ENCODE measurements at places on chromosomes 12 and 14.

- DNase-seq: no peak
Observed at GRCh38 chr12:70798016-70798783, 122.3 kb downstream of the PTPRR start.

DNA sequence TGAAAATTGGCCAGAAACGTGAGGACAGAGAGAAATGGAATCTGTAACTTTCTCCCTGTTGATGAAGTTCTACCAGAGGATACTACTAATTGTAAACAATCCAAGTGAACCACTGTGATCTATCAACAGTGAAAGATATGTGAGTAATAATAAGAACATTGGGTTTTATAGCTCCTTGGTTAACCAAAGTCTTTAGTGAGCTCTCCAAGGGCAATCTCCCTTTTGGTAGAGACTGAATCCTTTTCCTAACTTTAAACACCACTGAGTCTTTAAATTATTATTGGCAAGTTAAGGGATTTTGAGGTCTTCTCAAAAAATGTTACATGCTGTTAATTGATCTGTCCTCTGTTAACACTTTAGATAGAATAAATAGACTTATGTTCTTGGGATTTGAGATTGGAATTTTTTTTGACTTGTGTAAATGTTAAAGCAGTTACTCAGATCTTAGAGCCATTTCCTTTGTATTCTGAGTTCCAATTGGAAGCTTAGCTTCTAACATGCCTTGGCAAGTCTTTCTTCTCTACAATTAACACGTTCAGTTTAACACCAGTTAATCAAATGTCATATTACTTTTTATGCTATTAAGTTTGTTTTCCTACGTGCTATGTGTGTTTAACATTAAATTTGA is 338.2 kb upstream of the DDHD1 start:
- no peak for DNase-seq

DNA sequence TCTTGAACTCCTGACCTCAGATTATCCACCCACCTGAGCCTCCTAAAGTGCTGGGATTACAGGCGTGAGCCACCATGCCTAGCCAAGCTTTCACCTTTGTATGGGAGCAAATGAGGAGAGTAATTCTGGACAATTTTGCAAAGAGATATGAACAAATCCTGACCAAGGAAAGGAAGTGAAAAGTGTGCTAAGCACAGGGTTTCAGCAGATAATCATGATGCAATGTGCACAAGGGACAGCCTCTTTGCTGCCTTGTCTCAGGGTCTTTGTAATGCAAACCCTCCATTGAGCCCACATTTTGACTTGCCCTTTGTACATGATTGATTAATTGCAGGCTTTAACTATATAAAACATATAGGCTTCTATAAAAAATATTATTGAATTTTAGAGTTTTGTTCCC is 9.2 kb upstream of the PYGL start:
- DNase-seq: no peak

DNA sequence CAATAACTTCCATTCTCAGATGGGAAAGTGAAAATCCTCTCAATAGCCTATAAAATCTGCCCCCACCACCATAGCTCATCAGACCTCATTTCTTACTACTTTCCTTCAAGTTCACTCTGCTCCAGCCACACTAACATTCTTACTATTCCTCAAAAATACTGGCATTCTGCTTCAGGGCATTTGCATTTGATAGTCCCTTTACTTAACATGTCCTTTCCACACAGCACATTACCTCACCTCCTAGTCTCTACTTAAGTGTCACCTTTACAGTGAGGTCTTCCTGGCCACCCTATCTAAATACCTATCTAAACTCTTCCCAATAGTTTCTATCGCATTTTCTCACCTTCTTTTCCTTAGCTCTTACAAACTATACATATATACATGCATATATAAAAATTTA is 6.8 kb downstream of the EML5 start:
- DNase-seq: no peak

DNA sequence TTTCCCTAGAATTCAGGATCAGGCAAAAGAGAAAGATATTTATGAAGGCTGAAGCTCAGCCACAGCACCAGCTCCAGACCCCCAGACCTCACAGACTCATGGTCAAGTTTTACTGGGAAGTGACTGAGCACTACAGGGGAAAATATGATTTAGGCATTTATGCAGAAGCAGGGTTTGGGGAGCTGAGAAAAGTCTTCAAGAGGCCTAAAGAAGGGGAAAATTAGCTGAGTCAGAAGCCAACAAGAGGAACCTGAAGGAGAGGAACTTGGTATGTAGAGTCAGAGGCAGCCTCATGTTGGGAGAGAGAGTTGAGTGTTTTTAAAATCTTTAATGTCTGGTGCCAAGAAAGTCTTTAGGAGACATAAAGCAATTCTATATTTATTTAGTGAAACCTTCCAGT is 63.0 kb downstream of the FOS start:
- DNase-seq: no peak

DNA sequence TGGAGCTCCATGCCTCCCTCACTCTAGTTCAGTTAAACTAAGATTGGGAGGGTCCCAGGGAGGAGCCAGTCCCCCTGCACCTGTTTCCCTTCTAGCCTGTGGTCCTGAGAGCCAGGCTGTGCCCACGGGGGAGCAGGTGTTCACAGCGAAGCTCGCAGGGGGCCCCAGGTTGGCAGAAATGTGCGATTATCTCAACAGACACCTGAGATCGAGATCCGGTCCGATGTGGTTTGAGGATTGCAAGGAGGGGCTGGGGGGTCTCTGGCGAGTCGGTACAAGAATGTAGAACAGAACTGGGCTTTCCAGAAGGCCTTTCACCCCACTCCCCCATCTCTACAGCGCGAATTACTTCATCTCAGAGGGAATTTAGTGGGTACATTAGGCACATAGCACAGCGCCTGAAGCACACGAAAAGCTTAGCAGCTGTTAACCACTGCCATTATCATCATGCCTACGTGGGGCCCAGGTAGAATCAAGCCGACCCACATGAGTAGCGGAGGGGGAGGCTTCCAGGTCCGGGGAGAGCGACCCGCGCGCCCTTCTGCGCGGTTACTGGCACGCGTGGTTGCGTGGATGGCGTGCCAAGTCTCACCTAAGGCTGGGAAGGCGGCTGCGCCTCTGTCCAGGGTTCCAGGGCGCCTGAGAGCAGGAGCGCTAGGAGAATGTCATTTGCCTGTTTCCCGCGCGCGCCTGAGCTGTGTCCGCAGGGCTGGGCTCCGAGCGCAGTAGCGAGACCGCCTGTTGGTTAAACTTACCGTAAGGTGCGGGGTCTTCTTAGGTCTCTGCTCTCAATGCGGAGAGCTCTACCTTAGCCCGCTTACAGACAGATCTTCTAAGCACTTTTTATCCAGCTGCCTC is 1539.5 kb upstream of the TMEM132C start:
- DNase-seq: no peak

- no peak for DNase-seq
Observed at GRCh38 chr12:100826323-100826722, 31.7 kb downstream of the ANO4 start.

DNA sequence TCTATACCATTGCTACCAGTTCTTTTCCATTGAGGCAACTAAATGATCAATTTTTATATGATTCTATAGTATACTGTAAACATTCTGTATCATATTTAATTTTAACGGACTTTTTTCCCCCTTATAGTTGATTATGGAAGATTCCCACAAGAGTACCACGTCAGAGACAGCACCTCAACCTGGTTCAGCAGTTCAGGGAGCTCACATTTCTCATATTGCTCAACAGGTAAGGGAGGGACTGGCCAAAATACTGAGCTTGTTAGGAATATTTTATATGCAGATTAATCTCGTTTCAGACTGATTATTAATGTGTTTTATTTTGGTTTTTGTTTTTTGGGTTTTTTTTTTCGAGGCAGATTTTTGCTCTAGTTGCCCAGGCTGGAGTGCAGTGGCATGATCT is 16.1 kb downstream of the ATF1 start:
- no peak for DNase-seq

DNA sequence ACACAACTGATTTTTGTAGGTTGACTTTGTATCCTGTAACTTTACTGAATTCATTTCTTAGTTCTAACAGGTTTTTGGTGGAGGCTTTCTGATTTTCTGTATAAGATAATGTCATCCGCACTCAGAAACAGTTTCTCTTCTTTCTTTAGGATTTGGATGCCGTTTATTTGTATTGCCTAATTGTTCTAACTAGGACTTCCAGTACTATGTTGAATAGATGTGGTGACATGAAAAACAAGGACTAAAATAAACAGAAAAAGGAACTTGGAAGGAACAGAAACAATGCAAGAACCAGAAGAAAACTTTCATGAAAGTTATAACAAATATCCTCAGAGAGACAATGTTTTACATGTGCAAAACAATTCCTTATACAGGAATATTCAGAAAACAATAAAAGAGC is 100.3 kb downstream of the GTF2A1 start:
- DNase-seq: no peak

GRCh38 chr14:102591372-102591943 is 991 bp upstream of the RCOR1 start:
- DNase-seq: no peak

DNA sequence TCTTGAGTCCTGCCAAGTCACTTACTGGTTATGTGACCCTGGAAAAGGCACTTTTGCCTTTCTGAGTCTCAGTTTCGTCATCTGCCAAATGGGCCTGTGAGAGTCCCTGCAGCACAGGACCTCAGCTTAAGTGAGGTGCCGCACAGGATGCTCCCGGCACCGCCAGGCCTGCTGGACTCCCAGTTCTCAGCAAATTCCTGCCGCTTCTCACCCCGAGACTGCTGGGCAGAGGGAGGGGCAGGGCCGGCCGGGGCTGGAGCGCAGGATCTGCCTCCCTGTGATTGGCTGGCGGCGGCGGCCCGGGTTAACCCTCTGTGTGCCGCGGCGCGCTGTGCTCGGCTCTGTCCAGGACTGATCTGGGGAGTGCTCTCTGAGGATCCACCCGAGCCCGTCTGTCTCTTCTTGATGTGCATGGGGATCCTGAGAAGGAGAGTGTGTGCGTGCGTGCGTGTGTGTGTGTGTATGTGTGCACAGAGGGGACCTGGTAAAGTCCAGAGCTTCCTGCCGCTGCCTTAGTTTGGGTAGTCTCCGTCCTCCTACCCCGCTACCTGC is 8.6 kb downstream of the SETD1B start:
- DNase-seq: no peak

DNA sequence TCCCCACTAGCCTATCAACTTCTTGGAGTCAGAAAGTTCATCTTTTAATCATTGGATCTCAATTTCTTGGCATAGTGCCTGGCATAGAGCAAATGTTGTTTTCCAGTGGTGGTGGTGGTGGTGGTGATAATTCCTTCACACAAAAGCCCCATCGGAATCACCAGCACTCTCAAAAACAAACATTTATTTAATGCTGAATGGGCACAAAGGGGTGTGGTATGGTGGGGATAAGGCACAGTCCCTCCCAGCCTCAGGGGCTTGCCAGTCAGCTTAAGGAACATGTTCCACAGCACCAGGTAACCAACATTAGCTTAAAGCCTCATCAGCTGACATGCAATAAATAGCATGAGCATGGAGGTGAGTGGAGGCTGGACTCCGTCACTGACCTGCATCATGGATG is 56.6 kb downstream of the KCNK10 start:
- no peak for DNase-seq

DNA sequence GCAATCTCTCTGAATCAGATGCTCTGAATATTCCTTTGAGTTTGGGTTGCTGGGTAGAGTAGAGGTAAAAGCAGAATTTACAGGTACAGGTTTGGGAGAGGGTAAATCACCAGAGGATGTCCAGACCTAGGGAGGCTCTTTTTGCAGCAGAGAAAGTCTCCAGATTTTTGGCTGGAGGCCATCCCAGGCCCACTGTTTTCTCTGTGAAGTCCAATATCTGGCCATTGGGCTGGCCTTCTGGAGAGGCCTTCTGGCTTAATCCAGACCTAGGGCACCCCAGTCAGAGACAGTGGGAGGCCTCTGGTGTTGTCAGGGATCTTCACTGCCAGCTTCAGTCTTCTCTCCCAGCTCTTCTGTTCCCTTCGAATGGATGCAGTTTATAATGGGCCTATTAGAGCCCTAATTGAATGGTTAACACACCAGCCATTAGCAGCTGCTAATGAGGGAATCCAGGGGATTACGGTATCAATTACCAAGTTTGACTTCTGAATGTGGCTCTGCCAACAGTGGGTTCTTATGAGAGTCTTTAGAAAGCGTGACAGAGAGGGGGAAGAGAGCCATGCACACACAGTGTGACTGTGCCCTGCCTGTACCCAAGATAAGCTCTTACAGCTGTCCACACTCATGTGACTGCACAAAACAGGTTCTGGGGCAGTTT is 183.1 kb downstream of the EMP1 start:
- no peak for DNase-seq

GRCh38 chr12:43208221-43208620 is 343.8 kb downstream of the ADAMTS20 start:
- DNase-seq: no peak

DNA sequence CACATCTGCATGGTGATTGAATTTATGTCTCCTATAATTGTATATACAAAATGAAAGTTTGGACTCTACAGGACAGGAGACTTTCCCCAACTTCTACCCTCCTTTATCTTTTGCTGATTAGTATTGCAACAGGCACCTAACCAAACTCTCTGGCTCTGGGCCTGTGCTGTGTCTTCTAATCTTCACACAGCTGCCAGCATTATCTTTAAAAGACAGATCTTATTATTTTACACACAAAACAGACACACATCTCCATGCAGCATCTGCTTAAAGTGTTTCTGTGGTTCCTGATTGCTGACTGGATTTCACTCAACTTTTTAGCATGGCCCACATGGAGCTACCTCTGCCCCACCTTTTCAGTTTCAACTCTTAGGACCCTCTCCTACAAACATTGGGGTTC is 154.9 kb upstream of the PELI2 start:
- DNase-seq: no peak

DNA sequence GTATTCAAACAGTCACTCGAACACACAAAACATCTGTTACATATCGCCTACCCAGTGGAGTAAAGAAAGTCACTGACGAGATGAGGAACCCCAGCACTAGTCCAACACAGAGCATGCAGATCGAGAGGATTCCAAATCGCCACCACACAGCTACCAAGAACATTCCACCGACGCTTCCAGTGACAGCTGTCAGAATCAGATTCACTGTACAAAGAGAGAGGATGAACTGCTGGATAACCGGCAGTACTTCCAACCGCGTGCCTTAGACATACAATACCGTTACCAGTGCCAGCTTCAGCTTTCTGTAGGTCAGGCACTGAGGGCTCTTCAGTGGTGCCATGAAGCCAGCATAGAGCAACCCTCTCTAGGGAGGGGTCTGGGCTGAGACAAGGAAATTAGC is 34.5 kb downstream of the TM7SF3 start:
- no peak for DNase-seq

- no peak for DNase-seq
Observed at GRCh38 chr14:95452893-95453712, 63.3 kb downstream of the SYNE3 start.

- no peak for DNase-seq
Observed at GRCh38 chr14:61768240-61768639, 6.0 kb downstream of the SNAPC1 start.
